ENCODE measurements at places on chromosomes 1 and 21.

DNA sequence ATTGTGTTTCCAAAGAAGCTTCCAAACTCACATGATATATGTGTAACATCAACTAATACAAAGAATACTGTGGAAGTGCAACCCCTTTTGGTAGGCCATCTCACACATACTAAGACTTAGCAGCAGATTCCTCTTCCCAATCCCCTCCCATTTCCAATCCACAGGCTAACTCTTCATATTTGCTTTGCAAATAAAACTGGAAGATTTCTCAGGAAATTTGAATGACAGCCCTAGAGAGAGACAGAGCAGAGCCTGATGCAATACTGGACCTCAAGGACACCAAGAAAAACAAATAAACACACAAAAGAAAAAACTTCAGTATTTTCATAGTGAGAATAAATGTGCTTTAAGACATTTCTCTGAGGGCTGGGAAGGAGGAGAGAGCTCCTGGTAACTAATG lies 190.2 kb upstream of the BRINP3 start:
- no peak for DNase-seq

DNA sequence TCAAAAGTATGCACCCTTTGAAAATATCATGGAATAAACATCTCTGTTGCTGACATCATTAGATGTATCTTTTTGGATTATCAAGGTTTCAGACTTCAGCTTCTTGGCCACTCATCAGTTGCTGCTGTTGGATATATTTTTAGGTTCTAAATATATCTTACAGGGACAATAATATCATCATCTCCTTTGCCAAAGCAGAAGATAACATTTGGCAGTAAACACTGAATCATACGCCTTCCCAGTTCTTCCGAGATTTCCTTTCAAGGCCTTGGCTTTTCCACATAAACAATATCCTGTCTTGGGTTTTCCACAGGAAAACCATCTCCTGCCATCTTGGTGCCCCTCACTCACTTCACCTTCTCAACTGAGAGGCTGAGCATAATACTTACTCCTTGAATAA lies 39.3 kb downstream of the RGS7 start:
- DNase-seq, result no peak

- DNase-seq, result no peak
These were observed 2.4 kb downstream of the ELF3 start for GRCh38 chr1:202012544-202013478.

DNA sequence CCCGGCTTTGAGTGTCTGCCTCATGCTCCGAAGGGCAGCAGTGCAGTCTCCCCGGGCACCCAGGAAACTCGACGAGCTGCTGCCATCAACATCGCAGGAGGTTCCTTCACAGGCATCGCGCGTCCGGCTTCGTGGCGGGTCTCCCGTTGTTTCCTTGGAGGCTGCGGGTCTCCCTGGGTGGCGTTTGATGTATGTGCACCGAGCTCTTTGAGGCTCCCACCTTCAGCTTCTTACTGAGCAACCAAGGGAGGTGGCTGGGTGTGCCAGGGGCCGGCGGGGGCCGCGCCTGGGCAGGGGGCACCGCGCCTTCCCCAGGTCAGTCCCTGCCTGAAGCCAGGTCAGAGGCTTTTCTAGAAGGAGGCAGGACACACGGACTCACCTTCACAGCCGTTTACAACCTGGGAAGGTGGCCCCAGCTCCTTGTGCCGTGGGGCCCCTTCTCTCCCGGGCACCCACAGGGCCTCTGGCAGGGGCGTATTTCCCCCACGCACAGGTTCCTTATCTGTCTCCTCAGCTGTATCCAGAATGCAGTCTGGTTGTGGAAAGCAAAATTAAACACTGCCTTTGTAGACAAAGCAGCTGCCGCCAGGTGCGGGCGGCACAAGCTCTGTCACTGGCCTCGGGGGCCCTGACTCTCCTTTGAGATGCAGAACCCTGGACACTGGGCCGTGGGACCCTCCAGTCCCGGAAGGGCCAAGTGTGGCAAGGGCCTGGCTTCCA lies 21.7 kb upstream of the PEX10 start:
- no peak for DNase-seq

- DNase-seq, result no peak
These were observed 85.1 kb downstream of the LBR start for GRCh38 chr1:225342695-225343094.

DNA sequence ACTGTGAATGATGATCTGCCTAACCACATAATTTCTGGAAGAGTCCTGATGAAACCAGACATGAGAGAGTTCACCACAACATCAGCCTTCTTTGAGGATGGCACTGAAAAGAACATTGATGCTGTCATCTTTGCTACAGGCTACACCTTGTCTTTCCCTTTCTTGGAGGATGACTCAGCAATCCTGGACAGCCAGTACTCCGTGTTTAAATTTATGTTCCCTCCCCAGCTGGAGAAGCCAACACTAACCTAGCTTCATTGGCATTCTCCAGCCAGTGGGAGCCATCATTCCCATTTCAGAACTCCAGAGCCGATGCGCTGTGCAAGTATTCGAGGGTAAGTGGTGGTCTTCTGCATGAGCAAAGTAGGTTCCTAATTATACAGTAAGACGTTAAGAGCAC lies 164.1 kb upstream of the POGK start:
- no peak for DNase-seq

All from LHCN-M2 (cell line).